ENCODE measurements at places on chromosomes 6 and 20.

- DNase-seq: no peak
Observed at GRCh38 chr6:144767051-144767450, 481.9 kb downstream of the UTRN start.

- no peak for DNase-seq
Observed at GRCh38 chr6:4281341-4282293, 146.2 kb upstream of the ECI2 start.

DNA sequence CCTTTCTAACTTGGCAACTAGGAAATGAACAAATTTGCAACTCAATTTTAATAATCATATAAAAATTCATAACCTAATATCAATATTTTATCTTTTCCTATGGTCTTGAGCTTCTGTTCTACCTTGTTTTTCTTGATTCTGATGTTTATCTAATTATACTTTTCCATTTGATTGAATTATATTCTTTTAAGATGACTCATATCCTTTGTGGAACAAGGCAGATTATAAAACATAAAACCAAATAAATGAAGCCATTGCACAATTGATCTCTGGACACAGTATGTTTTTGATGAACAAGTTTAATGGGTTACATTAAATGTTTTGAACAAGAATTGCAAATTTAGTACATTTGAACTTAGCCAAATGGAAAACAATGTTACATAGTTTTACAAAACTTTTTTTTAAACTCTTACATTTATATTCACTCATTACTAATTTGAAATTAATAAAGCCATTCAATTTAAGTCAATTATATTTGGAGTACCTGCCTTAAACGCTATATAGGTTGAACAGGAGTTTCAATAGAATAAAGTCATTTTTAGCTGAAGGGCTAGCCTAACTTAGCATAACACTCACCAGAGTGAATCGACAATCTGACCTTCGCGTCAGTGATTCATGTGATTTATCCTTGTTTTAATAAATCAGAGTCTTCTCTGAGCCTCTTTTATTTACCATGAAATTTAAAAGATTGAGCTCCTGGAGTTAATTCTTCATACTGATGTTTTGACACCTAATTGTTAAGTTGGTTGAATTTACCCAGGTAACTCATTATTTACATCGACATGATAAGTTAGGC, 3.8 kb downstream of the NCOA7 start:
- DNase-seq: no peak

- no peak for DNase-seq
Observed at GRCh38 chr6:122482750-122483080, 11.1 kb upstream of the SERINC1 start.

DNA sequence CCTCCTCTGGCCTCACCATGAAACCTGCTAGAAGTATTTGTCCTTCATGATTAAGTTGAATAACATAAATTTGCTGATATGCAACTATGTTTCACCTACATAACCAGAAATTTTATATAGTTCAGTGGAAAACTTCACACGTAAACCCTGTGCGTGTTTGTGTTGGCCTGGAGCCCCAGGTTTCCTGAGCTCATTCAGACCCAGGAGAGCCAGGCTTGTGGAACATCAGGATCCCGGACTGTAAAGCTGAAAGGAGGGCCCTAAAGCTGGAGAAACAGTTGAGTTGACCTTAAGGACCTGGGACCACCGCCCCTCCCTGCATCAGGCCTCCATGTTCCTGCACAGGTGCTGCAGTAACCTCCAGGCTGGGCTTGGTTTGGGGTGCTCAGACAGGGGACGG, 3.1 kb upstream of the SPATS1 start:
- no peak for DNase-seq

DNA sequence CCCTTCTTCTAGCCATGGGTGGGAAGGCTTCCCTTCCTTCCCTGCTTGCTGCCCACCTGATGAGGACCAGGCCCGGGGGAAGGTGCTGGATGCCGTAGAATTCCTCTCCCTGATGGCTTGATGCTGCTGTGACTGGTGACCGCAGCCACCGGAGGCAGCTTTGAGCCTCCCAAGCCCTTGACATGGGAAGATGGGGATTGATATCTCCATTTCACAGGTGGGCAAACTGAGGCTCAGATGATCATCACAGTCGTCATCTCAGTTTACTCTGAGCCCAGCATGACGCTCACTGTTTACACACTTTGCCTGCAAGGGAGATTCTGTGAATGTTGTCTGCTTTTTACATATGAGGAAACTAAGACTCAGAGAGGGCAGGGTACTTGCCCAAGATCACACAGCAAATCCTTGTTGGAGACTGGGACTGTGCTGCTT, 43.9 kb downstream of the SRC start:
- no peak for DNase-seq

All from forelimb muscle (tissue), 1 donor.